ENCODE measurements at places on chromosomes 6 and 20. TPM values are rescaled to one million over a fixed set of nuclear protein-coding genes. Genes with fewer than 3 reads are reported as not detected.

PRL gene
- total RNA-seq, result not detected

- no peak for ATAC-seq
Observed at GRCh38 chr20:14896569-14896968, 559.2 kb upstream of the FLRT3 start.

GRCh38 chr6:113860181-113860955 is 3.2 kb downstream of the MARCKS start:
- no peak for ATAC-seq

- ATAC-seq, result no peak
Observed at GRCh38 chr6:133244519-133244918, 3.4 kb downstream of the EYA4 start.

Measured in gastroesophageal sphincter (tissue), 4 donors.